ENCODE measurements at places on chromosomes 7 and 10.

- DNase-seq: no peak
These were observed 23.0 kb upstream of the TRIL start for GRCh38 chr7:28981161-28981465.

GRCh38 chr10:46251857-46252847 lies 34.6 kb upstream of the ANTXRL start:
- DNase-seq: no peak

DNA sequence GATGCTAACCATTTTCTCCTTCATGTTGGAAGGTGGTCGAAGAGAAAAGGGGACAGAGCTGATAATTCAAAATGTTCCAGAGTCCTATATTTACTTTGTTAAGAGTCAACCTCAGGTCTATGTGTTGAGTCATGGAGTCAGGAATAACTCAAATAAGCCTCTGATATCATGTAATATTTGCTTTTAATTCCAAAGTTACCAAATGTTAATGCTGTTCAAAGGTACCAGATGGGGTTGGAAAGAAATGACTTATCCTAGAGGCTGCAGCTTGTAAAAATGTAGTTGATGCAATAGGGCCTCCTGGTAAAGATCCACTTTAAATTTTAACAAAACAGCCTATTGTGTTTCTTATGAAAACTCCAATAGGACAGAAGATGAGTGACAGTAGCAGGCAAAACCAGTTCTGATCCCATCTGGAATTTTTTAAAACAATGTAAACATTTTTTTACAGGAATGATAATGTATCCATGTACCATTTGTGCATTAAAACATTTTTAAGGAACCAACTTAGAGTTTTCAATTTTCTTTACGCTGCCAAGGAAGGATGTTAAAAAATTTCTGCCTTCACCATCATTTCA lies 218.2 kb downstream of the ANK3 start:
- DNase-seq: no peak

DNA sequence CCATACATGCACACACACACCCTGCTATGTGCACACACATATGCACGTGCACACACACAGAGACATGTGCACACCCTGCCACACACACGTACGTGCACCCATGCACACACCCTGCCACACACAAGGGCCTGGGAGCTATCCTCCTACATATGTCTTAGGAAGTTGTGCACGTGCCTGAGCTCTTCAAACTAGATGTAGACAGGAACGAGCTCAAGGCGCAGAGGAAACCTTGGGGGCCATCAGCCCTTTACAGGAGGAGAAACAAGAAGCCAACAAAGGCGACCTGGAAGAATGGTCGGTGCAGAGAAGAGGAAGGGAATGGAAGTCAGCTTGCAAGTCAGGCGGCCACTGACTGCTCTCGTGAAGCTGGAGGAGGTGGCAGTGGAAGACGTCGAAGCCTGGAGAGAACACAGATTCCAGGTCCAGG lies 58.7 kb downstream of the AOC1 start:
- no peak for DNase-seq

- DNase-seq: no peak
These were observed 146.7 kb downstream of the GRM3 start for GRCh38 chr7:86790383-86790782.

GRCh38 chr10:7666253-7667023 lies at the start of gene ITIH5:
Gene ITIH5 (minus strand): TSS chr10:7666966. CDS start chr10:7666892, 74 bp downstream.
- DNase-seq: peak; percentile 17

DNA sequence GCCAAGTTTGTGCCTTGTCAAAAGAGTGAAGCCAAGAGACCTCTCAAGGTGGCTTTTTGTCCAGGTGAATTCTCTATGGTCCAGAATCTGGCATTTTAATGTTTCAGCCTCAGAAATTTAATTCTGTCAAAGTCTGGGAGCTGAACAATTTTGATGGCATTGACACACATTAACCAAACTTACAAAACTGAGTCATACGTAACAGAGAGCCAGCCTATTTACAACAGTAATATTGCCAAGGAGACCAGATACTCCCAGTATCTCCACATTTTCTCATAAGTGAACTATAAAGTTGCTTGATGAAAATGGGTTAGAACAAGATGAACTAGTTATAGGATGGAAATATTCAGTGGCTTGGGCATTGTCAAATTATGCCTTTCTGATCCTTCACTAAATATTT lies 43.8 kb downstream of the PDE6C start:
- no peak for DNase-seq

DNA sequence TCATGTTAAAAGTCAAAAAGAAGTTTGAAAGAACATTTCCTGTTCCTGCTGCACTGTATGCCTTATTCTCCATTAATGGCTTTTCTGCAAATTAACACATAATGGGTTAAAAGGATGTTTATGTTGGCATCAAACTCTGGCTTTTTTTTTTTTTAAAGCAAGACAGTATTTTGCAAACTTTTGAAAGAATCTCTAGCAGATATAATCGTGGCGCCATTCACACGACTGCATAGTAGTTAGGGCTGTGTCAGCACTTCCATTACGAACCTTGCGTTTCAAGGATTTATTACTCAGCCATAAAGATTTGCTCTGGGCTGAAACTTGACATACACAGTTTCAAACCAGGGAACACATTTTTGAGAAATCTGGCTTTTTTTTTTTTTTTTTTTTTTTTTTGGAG lies 207.8 kb downstream of the DYNC1I1 start:
- DNase-seq: no peak

- no peak for DNase-seq
These were observed 10.6 kb downstream of the IFIT5 start for GRCh38 chr10:89425000-89425399.

All from activated CD8-positive, alpha-beta memory T cell treated with anti-CD3 and anti-CD28 coated beads, Interleukin-2, amount 50 U/mL, for 4 hours (primary cell).